Stimulated activated naive CD8-positive, alpha-beta T cell treated with anti-CD3 and anti-CD28 coated beads, Interleukin-15, Interleukin-2, amounts not matched to agents 100 U/mL and 50 U/mL, for 24 hours (primary cell): ENCODE measurements at places on chromosomes 11 and 22.

DNA sequence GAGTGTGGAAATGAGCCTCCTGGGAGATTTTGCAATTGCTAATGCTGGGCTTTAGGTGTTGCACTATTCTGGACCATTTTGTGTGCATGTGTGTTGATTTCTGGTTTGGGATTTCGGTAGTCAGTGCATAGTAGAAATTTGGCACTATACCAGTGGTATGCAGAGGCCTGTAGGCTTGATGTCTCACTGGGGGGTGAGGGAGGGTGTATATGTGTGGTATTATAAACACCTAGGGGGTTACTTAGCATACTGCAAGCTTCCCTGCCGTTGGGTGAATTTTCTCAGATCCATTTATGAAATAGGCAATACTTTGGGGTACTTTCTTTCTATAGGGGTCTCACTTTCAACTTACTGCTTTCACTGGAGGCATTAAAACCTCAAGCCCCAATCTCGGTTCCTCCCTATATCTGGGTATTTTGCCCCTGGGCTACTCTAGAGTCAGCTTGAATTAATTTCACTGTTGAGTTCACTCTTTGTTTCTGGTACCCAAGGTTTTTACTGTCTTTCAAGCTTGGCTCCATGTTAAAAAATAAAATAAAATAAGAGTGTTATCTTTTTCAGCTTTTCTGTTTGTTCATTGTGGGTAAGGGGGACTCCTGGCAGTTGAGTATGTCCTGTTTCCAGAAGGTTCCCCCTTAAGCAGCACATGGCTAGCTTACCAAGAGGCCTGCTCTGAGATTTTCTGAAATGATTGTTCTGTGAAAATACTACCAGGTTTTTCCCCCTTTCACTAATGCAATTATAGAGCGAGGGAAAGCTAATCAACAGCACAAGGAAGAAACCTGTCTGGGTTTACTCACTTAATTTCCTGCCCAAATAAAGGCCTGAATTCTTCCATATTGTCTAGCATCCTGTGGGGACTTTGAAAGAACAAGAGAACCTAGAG lies 45.8 kb downstream of the PPFIBP2 start:
- DNase-seq, result no peak

- DNase-seq, result no peak
These were observed 1946.0 kb upstream of the RAG2 start for GRCh38 chr11:38543986-38544385.

- no peak for DNase-seq
These were observed 71.1 kb downstream of the RTL6 start for GRCh38 chr22:44426981-44427380.

GRCh38 chr11:13438291-13438690 lies 24.7 kb downstream of the BTBD10 start:
- DNase-seq, result no peak
